ENCODE measurements at places on chromosomes 3 and 15. TPM values are rescaled to one million over a fixed set of nuclear protein-coding genes. Genes with fewer than 3 reads are reported as not detected.

DNA sequence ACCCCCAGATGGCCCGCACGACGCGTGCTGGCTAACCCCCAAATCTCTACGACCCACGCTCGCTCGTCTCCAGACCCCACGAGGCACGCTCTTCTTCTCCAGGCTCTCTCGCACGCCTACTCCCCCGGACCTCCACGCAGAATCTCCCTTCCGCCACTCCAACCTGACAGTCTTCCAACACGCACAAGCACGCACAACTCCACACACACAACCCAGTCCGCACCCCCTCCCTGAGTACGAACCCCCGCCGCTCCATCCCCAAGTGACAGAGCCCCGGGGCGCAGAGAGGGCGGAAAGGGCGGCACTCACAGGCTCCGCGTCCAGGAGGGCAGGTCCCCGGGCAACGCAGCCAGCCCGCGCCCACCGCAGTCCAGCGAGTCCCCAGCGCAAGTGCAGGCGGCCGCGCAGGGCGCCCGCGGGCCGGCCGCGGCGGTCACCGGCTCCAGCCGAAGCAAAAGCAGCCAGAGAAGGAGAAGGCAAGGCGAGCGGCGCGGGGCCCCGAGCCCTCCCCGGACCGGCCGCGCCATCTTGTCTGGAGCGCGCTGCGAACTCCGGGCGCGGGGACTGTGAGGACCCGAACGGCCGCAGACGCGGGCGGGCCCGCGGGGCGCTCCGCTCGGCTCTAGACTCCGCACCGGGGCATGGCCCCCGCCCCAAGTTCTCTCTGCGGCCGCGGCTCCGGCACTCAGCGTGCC lies 794 bp downstream of the LRIG1 start:
- peaks cover 50% of the 10 kb centered on the region for H3K4me1 ChIP-seq
- no peaks in the 10 kb centered on the region for H3K36me3 ChIP-seq
- peak; percentile 74 for DNase-seq

GRCh38 chr15:45799508-45799907 lies 164.7 kb downstream of the SQOR start:
- no peaks in the 10 kb centered on the region for H3K4me1 ChIP-seq
- H3K27me3 ChIP-seq = no peaks in the 10 kb centered on the region
- H3K36me3 ChIP-seq = no peaks in the 10 kb centered on the region
- H3K4me3 ChIP-seq = no peak overlapping the region

- H3K36me3 ChIP-seq = no peaks in the 10 kb centered on the region
- peak overlapping the region; percentile 94 for H3K27ac ChIP-seq
- H3K4me1 ChIP-seq = peaks cover 28% of the 10 kb centered on the region
- H3K27me3 ChIP-seq = no peaks in the 10 kb centered on the region
Measured at GRCh38 chr15:41661518-41662225, 1.5 kb downstream of the MGA start.

- no peak overlapping the region for H3K27ac ChIP-seq
- DNase-seq = peak; percentile 42
- H3K36me3 ChIP-seq = no peaks in the 10 kb centered on the region
- peaks cover 17% of the 10 kb centered on the region for H3K4me1 ChIP-seq
Measured at GRCh38 chr3:72102112-72102616, 317.2 kb upstream of the PROK2 start.

GRCh38 chr3:156643729-156644389 lies 30.5 kb upstream of the TIPARP start:
- H3K27me3 ChIP-seq = no peaks in the 10 kb centered on the region
- no peak overlapping the region for H3K27ac ChIP-seq
- peak; percentile 60 for DNase-seq

GRCh38 chr15:35173444-35174118 lies 88.5 kb upstream of the NANOGP8 start:
- no peaks in the 10 kb centered on the region for H3K36me3 ChIP-seq
- H3K27me3 ChIP-seq = no peaks in the 10 kb centered on the region
- no peak for DNase-seq
- no peak overlapping the region for H3K27ac ChIP-seq

- no peaks in the 10 kb centered on the region for H3K4me1 ChIP-seq
- no peak overlapping the region for H3K4me3 ChIP-seq
- no peak overlapping the region for H3K27ac ChIP-seq
- DNase-seq = no peak
- H3K27me3 ChIP-seq = no peaks in the 10 kb centered on the region
- H3K36me3 ChIP-seq = no peaks in the 10 kb centered on the region
Measured at GRCh38 chr3:59535791-59536221, 486.0 kb upstream of the CFAP20DC start.

DNA sequence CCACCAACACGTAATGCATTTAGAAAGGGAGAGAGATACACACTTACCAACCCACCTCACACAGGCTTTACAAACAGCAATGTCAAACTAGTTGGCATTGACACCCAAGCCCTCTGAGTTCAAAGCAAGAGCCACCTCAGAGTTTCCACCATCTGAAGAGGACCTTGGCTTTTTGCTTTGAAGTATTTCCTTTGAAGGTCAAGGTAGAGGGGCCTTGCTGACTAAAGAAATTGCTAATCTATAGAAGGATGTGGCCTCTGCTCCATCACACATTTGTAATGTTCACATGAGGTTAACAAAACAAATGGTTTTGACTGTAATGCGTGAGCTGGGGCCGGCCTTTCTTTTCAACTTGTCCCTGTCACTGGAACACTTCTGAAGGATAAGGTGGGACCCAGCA lies 117.7 kb downstream of the POLR2M start:
- H3K4me1 ChIP-seq = no peaks in the 10 kb centered on the region
- H3K4me3 ChIP-seq = no peak overlapping the region
- no peak overlapping the region for H3K27ac ChIP-seq
- DNase-seq = no peak
- no peaks in the 10 kb centered on the region for H3K36me3 ChIP-seq

DNA sequence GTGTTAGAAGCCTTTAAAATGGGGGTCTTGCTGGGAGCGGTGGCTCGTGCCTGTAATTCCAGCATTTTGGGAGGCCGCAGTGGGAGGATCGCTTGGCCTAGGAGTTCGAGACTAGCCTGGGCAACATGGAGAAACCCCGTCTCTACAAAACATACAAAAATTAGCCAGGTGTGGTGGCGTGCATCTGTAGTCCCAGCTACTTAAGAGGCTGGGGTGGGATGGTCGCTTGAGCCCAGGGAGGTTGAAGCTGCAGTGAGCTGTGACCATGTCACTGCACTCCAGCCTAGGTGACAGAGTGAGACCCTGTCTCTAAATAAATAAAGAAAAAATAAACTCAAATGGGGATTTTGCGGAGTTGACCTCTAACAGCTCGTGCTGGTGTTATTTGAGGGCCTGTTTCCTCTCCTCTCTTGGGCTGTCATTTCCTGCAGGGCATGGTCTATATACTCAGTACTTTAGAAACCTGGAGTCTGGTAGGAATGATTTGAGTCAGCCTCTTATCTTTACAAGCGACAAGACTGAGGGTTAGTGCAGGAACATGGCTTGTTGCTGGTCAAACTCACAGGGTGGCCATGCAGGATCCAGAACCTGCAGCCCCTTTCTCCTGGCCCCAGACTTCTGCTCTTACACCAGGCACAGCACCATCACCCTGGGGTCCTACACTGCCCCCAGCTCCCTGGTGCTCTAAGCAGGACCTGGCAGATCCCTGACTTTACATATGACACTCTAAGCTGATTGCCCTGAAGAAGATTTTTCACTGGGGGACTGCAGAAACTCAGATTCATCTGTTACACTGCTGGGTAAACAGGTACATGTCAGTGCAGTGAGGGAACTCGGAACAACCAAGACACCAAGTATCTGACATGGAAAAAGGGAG lies 15.1 kb downstream of the EHD4 start:
- peaks cover 45% of the 10 kb centered on the region for H3K4me1 ChIP-seq
- no peak overlapping the region for H3K4me3 ChIP-seq
- peak overlapping the region; percentile 35 for H3K27ac ChIP-seq
- no peak for DNase-seq

- no peak overlapping the region for H3K4me3 ChIP-seq
- H3K27me3 ChIP-seq = no peaks in the 10 kb centered on the region
- no peak overlapping the region for H3K27ac ChIP-seq
- DNase-seq = no peak
- H3K36me3 ChIP-seq = no peaks in the 10 kb centered on the region
- no peaks in the 10 kb centered on the region for H3K4me1 ChIP-seq
Measured at GRCh38 chr3:63295806-63296205, 17.7 kb downstream of the SYNPR start.

- peaks cover 69% of the 10 kb centered on the region for H3K27me3 ChIP-seq
- H3K27ac ChIP-seq = no peak overlapping the region
- no peaks in the 10 kb centered on the region for H3K36me3 ChIP-seq
- no peak overlapping the region for H3K4me3 ChIP-seq
- peaks cover 14% of the 10 kb centered on the region for H3K4me1 ChIP-seq
- DNase-seq = peak; percentile 90
Measured at GRCh38 chr3:170584585-170585007, 1.3 kb downstream of the SLC7A14 start.

GRCh38 chr3:11739706-11740105 lies 96.0 kb upstream of the VGLL4 start:
- H3K4me1 ChIP-seq = no peaks in the 10 kb centered on the region
- H3K27me3 ChIP-seq = no peaks in the 10 kb centered on the region
- no peak overlapping the region for H3K27ac ChIP-seq
- DNase-seq = peak; percentile 69

DNA sequence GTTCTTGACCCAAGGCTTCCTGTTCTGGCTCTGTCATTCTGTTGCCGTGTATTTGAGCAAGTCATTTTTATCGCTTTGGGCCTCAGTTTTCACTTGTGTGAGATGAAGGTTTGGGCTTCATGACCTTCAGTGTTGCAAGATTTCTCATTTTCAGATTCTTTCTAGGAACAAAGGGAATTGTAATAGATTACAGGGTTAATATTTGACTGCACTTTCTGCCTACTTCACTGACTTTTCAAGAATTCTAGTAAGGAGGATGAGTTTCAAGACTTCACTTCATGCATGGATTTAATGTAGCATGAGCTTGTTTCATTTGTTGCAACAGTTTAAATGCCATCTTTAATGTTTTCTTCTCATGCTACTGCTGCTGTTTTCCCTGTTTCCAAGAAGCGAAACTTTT lies 226.5 kb downstream of the NLGN1 start:
- no peaks in the 10 kb centered on the region for H3K36me3 ChIP-seq
- no peaks in the 10 kb centered on the region for H3K27me3 ChIP-seq
- no peak overlapping the region for H3K27ac ChIP-seq
- no peak for DNase-seq
- H3K4me1 ChIP-seq = no peaks in the 10 kb centered on the region

- H3K36me3 ChIP-seq = no peaks in the 10 kb centered on the region
- no peak overlapping the region for H3K4me3 ChIP-seq
- no peak overlapping the region for H3K27ac ChIP-seq
- H3K4me1 ChIP-seq = no peaks in the 10 kb centered on the region
Measured at GRCh38 chr15:39801641-39802309, 19.1 kb upstream of the FSIP1 start.

DNA sequence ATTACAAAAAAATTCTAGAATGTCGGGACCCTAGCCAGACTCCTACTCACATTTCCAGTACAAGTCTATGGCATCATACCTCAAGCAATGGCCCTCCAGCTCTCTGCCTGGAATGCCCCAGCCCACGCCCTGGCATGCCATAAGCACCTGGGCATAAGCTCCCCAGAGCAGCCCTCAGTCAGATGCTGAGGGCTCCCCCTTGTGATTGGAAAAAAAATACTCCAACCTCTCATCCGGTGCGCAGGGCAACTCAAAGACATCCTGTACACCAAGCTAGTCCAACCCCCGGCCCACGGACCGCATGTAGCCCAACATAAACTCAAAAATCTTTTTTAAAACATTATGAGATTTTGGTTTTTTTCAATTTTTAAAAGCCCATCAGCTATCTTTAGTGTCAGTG lies 115.4 kb downstream of the NEK10 start:
- no peaks in the 10 kb centered on the region for H3K36me3 ChIP-seq
- no peak overlapping the region for H3K4me3 ChIP-seq
- no peak overlapping the region for H3K27ac ChIP-seq

DNA sequence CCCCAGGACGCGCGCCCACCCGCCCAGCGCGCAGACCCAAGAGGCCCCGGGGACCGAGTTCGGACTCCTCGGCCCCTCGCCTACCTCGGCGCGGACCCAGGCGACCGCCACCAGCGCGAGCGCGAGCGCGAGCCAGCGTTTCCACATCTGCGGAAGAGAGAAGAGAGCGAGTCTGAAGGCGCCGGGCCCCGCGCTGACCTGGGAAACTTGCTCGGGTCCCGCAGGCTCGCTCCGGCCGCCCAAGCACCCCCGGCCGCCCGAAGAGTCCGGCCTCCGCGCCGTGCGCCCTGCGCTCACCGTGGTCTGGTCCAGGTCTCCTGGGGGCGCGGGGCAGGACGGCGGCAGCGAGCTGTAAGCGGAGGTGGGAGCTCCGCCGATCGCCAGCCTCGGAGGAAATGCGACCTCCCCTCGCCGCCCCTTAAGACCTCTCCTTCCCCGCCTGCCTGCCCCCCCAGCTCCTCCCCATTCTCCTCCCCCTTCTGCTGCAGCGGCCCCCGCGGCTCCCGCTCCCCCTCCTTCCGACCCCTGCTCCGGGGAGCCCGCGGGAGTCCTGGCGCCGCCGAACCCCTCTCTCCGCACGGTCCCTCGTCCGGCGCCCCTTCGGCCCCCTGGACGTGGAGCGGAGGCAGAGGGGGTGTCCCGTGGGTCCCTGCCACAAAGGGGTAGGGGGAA lies at the start of gene FSTL1:
Gene FSTL1, minus strand, starts transcription at position 393 of the 672 bp plus-strand sequence. Its CDS starts 246 bp downstream, at position 147.
- peaks cover 53% of the 10 kb centered on the region for H3K4me1 ChIP-seq
- peak within 1 kb of the TSS; percentile 69 for H3K4me3 ChIP-seq
- H3K36me3 ChIP-seq = no peaks in the 10 kb centered on the region
- H3K27me3 ChIP-seq = peaks cover 28% of the 10 kb centered on the region
- H3K27ac ChIP-seq = peak within 1 kb of the TSS; percentile 82
- peak; percentile 93 for DNase-seq

GRCh38 chr3:186538779-186539178 lies 5.4 kb downstream of the CRYGS start:
- H3K4me3 ChIP-seq = no peak overlapping the region
- peaks cover 10% of the 10 kb centered on the region for H3K4me1 ChIP-seq
- DNase-seq = no peak
- no peaks in the 10 kb centered on the region for H3K27me3 ChIP-seq

CHRNA3 gene
- 0.45 TPM for total RNA-seq

SPSB4 gene
- 2.4 TPM for total RNA-seq

CSNK1G1 gene
- 6.7 TPM for total RNA-seq

OR5H1 gene
- not detected for total RNA-seq

PPP1R14D gene
- total RNA-seq = not detected

MYO9A gene
- total RNA-seq = 120 TPM
